Naive thymus-derived CD4-positive, alpha-beta T cell (primary cell): ENCODE measurements at places on chromosomes 1 and 21. TPM values are rescaled to one million over a fixed set of nuclear protein-coding genes. Genes with fewer than 3 reads are reported as not detected.

Gene LRRIQ3
- 0.47 TPM for total RNA-seq

Gene CBS
- not detected for total RNA-seq

Gene SOX13
- 10.1 TPM for total RNA-seq

Gene OR2L8
- 1.4 TPM for total RNA-seq

Gene SMCP
- not detected for total RNA-seq

Gene F13B
- total RNA-seq: not detected

Gene MX2
- total RNA-seq: 76.9 and 84.8 TPM in 2 replicates

Gene SHISA4
- 0.30 TPM for total RNA-seq

- no peak for DNase-seq
Observed at GRCh38 chr21:36640721-36641244, 58.1 kb upstream of the SIM2 start.

GRCh38 chr1:19240673-19241538, 10.4 kb downstream of the EMC1 start:
- DNase-seq: peak; percentile 75

- no peak for DNase-seq
Observed at GRCh38 chr1:239293350-239294110, 92.8 kb upstream of the CHRM3 start.

DNA sequence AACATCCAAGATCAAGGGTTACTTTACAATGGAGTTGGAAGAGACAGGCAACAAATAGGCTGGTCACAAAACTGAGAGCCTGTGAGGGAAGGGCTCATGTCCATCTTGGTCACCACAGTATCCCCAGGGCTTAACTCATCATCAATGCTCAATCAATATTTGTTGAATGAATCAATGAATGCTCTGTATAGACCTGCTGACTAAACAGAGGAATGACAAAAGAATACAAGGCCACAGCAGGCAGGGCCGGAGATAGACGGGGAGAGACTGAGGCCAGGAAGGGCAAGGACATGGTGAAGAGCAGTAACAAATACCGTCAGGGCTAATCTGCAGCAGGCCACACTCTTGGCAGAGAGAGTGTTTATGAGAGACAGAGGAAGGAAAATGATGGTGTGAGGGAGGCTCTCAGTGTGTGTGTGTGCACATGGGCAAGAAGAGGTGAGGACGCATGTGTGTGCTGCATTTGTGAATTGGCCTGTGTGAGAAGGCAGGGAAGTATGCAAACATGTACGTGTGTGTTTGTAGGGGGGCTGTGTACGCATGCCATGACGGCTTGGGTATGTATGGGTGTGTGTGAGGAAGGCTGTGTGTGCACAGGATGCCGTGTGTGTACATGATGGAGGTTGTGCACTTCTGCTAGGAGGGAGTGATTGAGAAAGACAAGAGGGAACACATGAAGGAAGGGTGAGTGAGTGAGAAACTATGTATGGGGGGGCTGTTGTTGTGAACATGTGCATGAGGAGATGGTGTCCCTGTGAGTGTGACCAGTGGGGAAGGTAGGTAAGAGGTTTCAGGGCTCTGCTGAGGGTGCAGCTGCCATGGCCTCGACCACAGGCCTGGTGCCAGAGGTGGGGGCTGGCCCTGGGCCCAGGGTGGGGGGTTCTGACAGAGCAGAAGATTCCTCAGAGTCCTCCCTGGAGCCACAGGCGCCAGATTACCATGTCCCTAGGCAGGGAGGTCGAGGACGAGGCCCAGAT, 15.4 kb downstream of the AHDC1 start:
- no peak for DNase-seq

GRCh38 chr1:210726621-210727020, 397.9 kb downstream of the HHAT start:
- peak; percentile 13 for DNase-seq

GRCh38 chr1:182293119-182293589, 98.4 kb downstream of the GLUL start:
- no peak for DNase-seq

DNA sequence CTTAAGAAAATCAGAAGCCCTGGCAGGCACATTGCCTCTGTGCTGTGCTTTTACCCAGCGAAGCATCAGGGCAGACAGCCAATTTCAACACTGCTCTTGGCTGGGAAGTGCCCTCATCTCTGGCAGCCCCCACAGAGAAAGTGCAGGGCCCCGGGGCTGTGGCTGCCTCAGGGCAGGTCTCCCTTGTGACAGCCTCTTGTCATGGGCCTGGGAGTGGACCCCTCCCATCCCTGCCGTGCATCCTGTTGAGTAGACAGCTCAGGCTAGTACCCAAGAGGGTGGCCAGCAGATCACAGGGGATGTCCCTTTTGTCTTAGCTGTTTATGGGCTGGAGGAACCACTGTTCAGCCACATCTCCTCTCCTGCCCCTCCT, 23.3 kb downstream of the TTC34 start:
- DNase-seq: no peak

GRCh38 chr1:209876078-209876800, 48.5 kb downstream of the UTP25 start:
- no peak for DNase-seq

GRCh38 chr1:7811476-7811875, 27.4 kb downstream of the PER3 start:
- DNase-seq: no peak

- peak; percentile 75 for DNase-seq
Observed at GRCh38 chr1:28248273-28249012, 10.9 kb upstream of the SESN2 start.

GRCh38 chr1:66399888-66400529, 133.9 kb upstream of the SGIP1 start:
- DNase-seq: no peak
